ENCODE measurements at places on chromosomes 2 and 18.

GRCh38 chr2:203225423-203226039, 13.3 kb upstream of the CYP20A1 start:
- DNase-seq, result no peak

DNA sequence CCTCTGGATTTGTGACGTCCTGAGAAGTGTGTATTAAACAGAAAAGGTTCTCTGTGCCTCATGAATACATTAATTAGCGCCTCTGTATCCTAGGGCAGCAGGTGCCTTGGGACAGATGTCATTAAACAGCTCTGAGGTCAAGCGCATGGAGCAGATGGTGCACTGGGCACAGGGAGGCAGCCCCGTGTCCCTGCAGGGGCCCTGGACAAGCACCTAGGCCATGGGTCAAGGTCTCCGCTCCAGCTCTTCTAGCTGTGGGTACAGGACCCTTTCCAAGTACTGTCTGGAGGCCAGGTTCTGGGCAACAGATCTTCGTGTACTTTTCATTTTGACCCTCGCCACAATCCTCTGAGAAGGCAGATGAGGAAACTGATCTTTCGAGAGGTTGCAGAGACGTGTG, 126.4 kb downstream of the KCTD1 start:
- DNase-seq, result no peak

DNA sequence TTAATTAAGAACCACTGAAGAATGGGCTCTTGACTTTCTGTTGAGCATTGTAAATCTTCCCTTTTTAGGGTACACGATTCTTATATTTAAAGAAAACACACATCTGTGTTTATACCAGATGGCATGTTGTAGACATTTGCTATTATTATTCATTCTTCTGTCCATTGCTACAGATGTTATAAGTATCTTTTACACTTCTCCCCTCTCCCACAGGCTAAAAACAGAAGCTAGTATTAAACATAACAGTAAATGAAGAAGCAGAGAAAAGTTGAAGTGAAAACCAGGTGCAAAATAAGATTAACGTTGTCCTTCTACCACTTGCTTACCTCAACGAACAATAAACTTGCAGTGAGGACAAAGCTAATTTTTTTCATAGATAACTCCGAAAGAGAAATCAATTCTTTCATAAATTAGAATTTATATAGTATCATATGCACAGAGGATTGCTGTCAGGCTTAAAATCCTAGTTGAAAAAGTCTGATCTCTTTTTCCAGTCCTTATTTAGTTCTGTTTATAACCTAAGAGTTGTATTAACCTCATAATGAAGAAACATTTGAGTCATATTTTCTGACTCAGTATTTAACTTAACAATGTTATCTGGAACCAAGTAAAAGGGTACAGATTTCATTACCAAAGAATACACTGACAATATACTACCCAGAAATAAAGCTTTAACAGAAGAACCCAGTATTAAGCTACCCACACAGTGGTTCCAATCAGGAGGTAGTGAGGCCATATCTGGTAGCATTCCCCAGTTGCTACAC, 16.4 kb upstream of the ZNF385B start:
- DNase-seq, result no peak

- no peak for DNase-seq
Observed at GRCh38 chr2:241029599-241030332, 31.3 kb downstream of the SNED1 start.

- DNase-seq, result no peak
Observed at GRCh38 chr18:69882965-69883668, 64.6 kb downstream of the CD226 start.

- DNase-seq, result no peak
Observed at GRCh38 chr2:219444566-219445091, 10.0 kb downstream of the SPEG start.

- no peak for DNase-seq
Observed at GRCh38 chr18:68660354-68661183, 54.3 kb downstream of the TMX3 start.

- no peak for DNase-seq
Observed at GRCh38 chr18:3793545-3793944, 343.6 kb downstream of the TGIF1 start.

DNA sequence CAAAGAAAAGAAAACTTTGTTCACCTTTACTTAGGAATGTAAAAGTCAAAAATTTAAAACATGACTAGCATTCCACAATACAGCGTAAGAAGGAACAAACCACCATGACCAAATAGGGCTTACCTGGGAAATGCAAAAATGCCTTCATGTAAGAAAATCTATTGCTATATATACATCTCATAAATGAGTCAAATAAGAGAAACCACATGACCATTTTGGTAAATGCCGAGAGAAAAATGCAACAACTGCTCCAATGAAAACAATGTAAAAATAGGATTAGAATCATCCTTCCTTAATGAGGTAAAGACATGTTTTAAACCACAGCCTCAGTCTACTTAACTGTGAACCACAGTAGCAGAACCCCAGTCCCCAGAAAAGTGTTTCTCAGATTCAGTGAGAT, 49.4 kb downstream of the TGOLN2 start:
- no peak for DNase-seq

- DNase-seq, result no peak
Observed at GRCh38 chr2:207505171-207505570, 24.6 kb upstream of the CREB1 start.

- DNase-seq, result no peak
Observed at GRCh38 chr2:174516501-174517378, 29.9 kb upstream of the GPR155 start.

DNA sequence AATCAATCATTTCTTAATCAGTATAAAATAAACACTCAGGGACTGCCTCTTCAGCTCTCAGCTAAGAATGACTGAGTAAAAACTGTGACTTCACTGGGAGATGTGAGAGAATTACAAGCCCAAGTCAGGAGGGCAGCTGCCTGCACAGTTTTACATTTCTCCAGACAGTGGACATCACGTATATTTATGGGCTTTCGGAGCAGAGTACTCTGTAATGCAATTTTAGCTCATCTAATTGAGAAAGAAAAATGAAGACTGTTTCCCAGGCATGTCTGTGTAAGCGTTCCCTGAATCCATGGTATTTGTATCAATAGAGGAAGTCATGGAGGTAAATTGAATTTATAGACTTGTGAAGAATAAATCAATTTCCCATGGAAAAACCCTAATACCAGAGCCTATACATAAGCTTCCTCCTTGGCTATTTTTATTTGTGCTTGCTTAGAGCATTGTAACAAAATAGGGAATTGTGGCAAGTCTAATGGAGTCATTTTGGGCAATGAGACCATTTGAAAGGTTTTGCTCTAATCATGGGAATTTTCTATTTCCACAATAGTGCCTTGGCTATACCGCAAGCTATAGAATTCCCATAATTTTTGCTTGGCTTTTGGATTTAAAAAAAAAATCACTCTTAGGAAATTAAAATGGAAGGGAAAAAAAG, 87.2 kb downstream of the SLC5A7 start:
- DNase-seq, result no peak
